ENCODE measurements at places on chromosomes 1 and 21. TPM values are rescaled to one million over a fixed set of nuclear protein-coding genes. Genes with fewer than 3 reads are reported as not detected.

DNA sequence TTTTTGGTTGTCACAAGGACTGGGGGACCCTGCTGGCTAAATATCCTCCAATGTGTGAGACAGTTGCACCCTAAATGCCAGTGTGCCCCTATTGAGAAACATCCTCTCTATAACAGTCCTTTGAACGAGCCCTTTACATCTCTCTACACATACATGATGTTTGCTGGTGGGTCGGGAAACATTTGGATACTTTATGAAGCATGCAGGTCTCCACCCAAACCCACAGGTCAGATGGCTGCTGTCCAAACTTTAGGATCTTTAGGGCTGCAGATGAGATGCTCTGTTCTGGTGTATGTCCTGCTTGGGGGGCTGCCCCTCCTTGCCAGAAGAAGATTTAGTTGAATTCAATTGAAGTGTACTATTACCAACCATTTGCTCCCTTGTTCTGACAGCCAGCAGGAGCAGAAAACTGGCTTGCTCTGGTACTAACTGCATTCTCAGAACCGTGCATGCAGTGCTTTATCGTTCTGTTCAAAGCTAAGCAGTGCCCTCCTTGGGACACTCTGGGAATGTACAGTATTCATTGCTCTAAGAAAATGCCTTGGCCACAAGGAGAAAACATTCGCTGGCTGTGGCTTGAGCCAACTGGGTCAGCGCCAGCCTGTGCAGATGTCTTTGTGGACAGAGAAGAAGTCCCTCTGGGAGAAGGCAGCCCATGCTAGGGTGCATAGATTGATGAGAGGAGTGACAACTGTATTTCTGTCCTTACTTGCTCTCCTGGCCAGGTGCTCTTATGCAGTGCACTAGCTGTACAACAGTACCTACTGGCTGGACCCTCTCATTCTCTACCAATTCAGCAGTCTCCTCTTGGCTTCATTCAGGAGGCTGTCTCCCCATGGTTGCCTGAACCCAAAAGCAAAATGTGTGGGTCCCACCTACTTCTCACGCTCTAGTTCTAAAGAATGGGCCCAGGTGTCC is 61.4 kb upstream of the DIRAS3 start:
- no peak for DNase-seq

The SLC41A1 gene
- polyA plus RNA-seq = 1.1 TPM

DNA sequence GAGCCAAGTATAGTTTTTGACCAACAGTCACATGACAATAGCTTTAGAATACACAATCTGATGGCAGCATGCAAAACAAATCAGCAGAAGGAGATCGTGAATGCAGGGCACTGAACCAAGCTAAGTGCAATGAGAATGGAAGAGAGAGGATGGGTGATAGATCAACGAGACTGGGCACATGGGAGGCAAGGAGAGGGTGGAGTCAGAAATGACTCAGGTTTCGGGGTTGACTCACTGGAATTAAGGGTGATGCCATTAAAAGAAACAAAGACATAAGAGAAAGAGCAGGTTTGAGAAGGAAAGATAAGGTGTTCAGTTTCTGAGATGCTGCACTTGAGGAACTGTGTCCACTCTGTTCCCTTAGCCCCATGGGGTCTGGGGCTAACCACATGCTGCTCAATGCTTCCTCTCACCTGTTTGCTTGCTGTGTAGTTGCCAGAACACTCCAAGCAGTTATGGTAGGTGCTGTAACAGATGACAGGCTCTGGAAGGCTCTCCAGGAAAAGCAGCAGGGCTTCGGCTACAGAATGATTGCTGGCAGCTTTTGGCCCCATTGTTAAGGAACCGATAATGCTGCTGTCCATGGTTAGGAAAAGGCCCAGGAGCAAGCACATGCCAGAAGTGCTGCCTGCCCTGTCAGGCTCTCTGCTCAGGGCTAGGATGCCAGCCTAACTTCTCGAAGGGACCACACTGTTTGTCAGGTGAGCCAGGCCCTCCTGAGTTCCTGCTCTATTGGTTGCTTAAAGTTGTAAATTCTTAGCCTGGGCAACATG is 6.1 kb upstream of the MTF1 start:
- no peak for DNase-seq

GRCh38 chr1:68046423-68046822 is 4.0 kb downstream of the DIRAS3 start:
- no peak for DNase-seq

The C1orf87 gene
- not detected for polyA plus RNA-seq

- no peak for DNase-seq
Observed at GRCh38 chr1:156752843-156753482, 1.5 kb upstream of the HDGF start.
